ENCODE measurements at places on chromosomes 11 and 22. TPM values are rescaled to one million over a fixed set of nuclear protein-coding genes. Genes with fewer than 3 reads are reported as not detected.
A peak's percentile ranks its signal among the peaks of the same experiment; 100 is the strongest.

DNA sequence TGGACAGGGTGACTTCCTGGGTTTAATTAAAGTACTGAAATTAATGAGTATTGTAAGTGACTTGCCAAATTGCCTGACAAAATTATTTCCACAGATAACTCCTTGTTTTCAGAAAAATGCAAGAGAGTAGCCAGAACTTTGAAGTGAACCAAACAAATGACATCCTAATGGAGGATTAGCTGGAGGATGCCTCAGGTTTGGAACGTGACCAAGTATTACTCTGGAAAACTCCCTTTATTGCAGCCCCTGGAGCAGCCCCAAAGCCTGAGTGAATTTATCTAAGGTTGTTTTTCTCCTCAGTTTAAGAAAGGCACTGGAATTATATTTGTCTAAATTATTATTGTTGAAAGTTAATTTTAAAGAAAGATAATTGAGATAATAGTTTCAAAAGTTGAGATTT is 343.6 kb upstream of the MTNR1B start:
- no peak for DNase-seq

DNA sequence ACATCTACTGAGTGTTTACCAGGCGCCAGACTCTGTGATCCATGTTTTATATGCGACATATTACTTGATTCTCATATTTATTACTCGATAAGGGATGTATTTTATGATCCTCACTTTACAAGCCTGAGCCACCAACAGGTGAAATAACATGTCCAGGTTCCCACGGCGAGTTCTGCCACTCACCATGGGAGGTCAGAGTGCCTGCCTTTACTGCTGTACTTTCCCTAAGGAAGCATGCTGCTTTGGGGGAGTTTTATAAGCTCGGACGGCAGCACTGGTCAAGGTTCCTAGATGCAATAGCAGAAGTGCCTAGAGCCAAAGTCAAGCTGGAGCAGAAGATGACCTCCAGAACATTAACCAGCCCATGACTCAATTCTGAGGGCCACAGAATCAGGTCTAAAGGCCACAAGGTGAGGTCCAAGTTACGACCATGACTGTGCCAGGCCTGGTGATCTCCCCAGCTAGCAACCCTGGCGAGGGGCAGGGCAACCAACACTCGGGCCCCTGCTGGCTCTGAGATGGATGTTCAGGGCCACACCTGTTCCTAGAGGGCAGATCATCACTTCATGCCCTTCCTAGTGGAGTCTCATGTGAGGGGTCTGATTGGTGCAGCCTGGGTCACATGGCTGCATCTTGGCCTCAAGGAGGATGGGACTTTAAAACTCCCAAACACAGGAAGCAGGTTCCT is 14.2 kb downstream of the IFT27 start:
- DNase-seq, result peak; percentile 46

Gene DTX4
- 21.0 TPM for polyA plus RNA-seq

DNA sequence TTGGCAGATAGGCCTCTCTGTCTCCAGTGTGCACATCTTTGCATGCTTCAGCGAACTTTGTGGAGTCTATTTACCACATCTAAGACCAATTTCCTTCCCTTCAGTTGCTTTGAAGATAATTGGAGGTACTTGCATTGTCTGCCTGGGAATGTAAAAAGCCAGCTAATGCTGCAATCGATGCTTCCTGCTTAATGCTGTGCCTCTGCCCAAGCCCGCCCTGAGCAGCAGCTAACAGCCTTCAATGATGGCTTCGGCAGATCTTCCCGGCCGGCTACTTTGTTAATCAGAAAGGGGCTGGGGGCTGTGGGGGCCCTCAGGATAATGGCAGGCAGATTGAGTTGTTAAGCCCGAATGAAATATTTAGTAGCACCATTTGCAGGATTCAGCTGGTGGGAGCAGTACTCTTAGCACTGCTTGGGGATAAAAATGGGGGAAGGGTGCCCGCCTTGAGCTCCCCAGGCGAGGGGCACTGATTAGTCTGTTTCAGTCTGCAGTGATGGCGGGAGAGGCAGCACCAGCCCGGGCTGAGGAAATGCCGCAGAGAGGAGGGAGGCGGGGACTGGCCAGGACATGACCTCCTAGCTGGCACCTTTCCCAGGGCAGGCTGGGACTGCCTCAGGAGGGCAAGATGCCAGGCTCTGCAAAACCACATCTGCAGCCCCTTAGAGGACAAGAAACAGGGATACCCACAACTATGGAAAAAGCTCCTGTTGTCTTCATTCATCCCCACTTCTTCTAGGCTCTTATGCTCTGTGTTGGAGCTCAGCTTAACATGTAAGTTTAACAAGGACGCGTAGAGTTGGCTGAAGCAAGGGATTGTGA is 460.0 kb downstream of the BUD13 start:
- peak; percentile 93 for DNase-seq

All from sigmoid colon (tissue), 7 donors.